ENCODE measurements at places on chromosomes 7 and 10. TPM values are rescaled to one million over a fixed set of nuclear protein-coding genes. Genes with fewer than 3 reads are reported as not detected.

MTERF1 gene
- 10.2 TPM for total RNA-seq

AKR1C2 gene
- 1.7 TPM for total RNA-seq

LRMDA gene
- 5.1 TPM for total RNA-seq

GNGT1 gene
- total RNA-seq, result not detected

KCNH2 gene
- not detected for total RNA-seq

THSD7A gene
- total RNA-seq, result 12.7 TPM

AOC1 gene
- not detected for total RNA-seq

PLCE1 gene
- total RNA-seq, result 0.04 TPM

GNB2 gene
- 300 TPM for total RNA-seq

GIMAP7 gene
- 42.4 TPM for total RNA-seq

C10orf62 gene
- total RNA-seq, result not detected

TMEM229A gene
- not detected for total RNA-seq

SAMD9L gene
- total RNA-seq, result 10.5 TPM
